Astrocyte (in vitro differentiated cells and primary cell): ENCODE measurements at places on chromosomes 7 and 10. TPM values are rescaled to one million over a fixed set of nuclear protein-coding genes. Genes with fewer than 3 reads are reported as not detected.

STEAP2 gene
- 2.3 and 3.4 TPM in 2 replicates for total RNA-seq

CDNF gene
- total RNA-seq, result 1.4 and 2.0 TPM in 2 replicates

CCDC146 gene
- total RNA-seq, result 1.8 and 2.0 TPM in 2 replicates

SPOCK2 gene
- 0.89 and 1.4 TPM in 2 replicates for total RNA-seq

RBP3 gene
- total RNA-seq, result not detected in 2 replicates

SBDS gene
- 140 and 165 TPM in 2 replicates for total RNA-seq

IFIT1B gene
- total RNA-seq, result not detected in 2 replicates

GNAT3 gene
- not detected in 2 replicates for total RNA-seq

C10orf143 gene
- 0.73 and 0.82 TPM in 2 replicates for total RNA-seq

CD36 gene
- 1.7 and 2.6 TPM in 2 replicates for total RNA-seq

PON1 gene
- 0.99 and 1.00 TPM in 2 replicates for total RNA-seq

KAZALD1 gene
- total RNA-seq, result 8.1 and 9.6 TPM in 2 replicates

ANKRD26 gene
- 7.7 and 7.9 TPM in 2 replicates for total RNA-seq

TMEM196 gene
- total RNA-seq, result not detected in 2 replicates

LRRC61 gene
- total RNA-seq, result 0.24 and 0.45 TPM in 2 replicates

SMKR1 gene
- total RNA-seq, result not detected in 2 replicates

FEZF1 gene
- 0.29 and 0.61 TPM in 2 replicates for total RNA-seq
